ENCODE measurements at places on chromosomes 5 and 9.

DNA sequence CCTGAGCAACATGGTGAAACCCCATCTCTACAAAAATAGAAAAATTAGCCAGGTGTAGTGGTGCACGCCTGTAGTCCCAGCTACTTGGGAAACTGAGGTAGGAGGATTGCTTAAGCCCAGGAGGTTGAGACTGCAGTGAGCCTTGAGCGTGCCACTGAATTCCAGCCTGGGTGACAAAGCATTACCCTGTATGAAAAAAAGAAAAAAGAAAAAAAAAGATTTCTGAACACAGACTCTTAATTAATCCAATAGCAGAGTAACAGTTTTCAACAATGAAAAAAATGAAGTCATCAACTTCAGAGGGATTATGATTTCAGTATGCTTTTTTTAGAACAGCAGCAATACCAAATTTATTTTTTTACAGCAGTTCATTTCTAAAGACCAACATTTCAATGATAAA is 118.8 kb upstream of the TNPO1 start:
- DNase-seq = no peak

- no peak for DNase-seq
Measured at GRCh38 chr5:158174918-158175851, 316.2 kb upstream of the CLINT1 start.

GRCh38 chr9:16245756-16246440 is 624.6 kb downstream of the BNC2 start:
- DNase-seq = no peak

- no peak for DNase-seq
Measured at GRCh38 chr9:87197349-87198130, 250.2 kb upstream of the GAS1 start.

DNA sequence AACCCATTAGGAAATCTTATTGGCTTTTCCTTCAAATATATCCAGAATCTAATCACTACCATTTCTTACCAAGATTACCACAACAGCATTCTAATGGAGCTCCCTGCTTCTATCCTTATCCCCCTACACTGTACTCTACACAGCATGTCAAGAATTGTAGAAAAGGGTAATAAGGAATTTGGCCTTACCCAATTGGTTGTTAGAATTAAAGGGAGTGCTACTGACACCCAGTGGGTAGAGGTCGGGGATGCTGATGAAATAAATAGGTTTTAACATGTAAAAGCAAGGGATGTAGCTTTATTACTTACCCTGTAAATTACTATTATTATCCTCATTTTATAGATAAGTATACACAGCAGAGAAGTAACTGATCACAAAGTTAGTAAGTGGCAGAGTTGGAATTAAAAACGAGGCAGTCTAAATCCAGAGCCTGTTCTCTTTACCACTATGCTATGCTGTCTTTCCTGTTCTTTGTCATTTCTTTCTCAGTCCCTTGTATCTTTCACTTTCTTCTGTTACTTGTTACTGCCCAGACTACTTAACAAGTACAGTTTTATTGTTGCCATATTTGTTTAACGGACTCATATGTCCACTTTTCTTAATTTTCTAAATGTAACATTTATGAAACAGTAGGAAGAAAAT is 10.5 kb downstream of the SLC38A9 start:
- no peak for DNase-seq

GRCh38 chr5:96687080-96687479 is 24.9 kb downstream of the CAST start:
- no peak for DNase-seq

DNA sequence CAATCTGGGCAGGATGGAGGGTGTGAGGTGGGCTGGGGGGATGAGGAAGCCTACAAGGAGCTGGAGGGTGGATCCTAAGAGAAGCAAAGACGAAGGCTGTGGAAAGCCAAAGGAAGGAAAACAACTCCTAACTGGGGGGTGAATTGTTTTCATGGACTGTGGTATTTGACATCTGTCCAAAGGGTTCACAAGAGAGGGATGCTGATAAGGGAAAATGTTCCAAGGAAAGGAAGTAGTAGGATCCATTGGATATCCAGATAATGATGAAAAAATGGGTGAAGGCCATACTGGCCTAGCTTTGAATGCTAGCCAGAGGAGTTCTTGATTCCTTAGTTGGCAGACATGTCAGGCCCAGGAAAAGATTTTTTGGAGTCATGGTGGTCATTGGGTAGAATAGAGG is 51.8 kb upstream of the FOXI1 start:
- no peak for DNase-seq

GRCh38 chr9:129838707-129839259 is 3.5 kb downstream of the USP20 start:
- DNase-seq = no peak

DNA sequence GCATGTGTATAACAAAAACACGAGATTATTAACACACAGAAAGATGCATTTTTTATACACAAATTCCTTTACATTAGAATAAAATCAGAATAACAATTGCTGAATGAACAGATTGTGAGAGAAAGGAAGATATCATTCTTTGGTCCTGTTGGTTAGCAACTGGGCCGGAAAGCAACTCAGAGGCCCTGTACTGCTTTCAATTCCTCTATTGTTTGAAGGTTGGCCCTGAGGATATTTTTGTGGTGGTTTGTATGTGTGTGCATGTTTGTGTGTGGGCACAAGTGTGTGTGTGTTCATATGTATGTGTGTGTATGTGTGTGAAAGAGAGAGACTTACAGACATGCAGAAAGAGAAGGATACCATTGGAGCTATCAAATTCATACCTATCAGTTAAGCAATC is 356.8 kb upstream of the DMAC1 start:
- DNase-seq = no peak

DNA sequence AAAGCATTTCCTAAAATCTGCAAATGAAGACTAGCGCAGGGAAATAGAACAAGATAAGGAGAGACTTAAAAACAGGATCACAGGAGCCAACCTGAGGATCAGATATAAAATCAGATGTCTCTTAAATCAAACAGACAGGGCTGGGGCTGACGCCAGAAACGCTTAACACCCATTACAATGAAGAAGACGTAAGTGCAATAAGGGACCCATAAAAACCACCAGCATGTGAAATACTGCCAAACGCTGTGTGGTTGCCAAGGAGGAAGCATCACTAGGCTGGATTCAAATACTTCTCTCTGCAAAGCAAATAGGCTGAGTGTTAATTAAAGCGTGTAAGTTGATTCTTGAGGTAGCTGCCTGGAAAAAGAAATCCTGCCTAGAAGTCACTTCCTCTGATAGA is 74.4 kb upstream of the ATP10B start:
- DNase-seq = no peak

GRCh38 chr9:37034305-37034937 is 353 bp upstream of the PAX5 start:
- DNase-seq = no peak

DNA sequence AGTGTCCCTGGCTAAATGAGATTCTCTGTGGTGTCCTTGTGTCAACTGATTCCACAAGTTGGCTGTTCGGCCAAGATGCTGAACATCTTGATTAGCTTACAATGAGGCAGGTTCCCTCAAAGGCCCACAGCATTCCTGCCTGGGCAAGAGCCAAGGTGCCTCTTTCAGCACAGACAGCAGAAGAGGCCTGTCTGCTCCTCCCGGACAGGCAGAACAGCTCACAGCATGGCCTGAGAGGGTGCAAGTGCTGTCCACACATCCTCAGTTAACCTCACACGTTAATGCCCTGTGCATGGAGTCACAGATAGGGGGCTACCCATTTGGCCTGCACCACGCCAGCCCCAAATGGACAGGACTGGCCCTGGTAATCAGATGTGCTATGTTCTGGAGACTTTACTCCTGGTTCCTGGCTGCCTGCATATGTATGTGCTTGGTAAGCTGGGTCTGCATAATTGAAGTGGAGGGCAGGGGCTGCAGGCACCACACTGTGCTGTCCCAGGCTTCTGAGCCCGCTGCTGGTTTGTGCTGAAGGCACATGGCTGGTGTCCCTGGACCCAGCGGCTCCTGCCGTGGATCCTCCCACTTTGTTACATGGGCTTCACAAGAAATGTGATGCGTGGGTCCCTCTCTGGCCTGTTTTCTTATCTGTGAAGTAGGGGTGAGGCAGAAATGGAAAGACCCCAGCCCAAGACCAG is 8.9 kb downstream of the CSF2 start:
- DNase-seq = no peak

DNA sequence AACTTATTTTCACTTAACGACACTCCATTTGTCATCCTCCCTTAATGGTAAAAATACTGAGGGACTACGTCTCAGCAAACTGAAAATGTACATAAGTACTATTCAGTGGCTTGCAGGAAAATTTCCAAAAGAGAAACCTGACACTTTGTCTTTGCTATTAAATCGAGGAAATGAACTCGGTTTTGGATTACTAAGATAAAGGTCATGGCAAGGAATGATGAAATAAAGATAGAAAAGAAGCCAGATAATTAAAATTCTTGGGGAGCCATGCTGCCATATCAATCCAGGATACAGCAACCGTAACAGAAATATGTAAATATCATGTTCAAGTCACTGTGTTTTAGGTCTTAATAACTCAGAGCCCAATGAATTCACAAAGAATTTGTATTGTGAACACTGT is 647.8 kb downstream of the CDH9 start:
- DNase-seq = no peak

GRCh38 chr9:137110147-137110910 is 4.2 kb downstream of the DPP7 start:
- no peak for DNase-seq

- DNase-seq = no peak
Measured at GRCh38 chr9:94754976-94755475, 28.5 kb downstream of the AOPEP start.

DNA sequence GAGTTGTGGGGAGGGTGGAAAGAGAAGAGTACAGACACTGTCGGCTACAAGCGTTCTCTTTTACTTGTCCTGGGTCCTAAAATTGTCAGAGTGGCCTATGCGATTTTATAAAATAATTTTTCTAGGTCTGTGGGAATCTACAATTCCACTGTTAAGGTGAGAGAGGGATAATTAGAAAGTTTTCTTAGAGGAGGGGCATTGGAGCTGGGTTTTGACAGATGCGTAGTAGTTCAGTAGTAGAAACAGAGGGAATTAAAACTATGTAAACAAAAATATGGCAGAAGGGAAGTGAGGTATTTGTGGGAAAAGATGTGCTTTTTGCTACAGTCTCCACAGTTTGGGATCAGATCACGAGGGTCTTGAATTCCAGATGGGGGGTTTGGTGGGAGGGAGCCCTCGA is 129.1 kb upstream of the SHB start:
- no peak for DNase-seq

- DNase-seq = no peak
Measured at GRCh38 chr5:175840050-175840841, 31.1 kb upstream of the CPLX2 start.

DNA sequence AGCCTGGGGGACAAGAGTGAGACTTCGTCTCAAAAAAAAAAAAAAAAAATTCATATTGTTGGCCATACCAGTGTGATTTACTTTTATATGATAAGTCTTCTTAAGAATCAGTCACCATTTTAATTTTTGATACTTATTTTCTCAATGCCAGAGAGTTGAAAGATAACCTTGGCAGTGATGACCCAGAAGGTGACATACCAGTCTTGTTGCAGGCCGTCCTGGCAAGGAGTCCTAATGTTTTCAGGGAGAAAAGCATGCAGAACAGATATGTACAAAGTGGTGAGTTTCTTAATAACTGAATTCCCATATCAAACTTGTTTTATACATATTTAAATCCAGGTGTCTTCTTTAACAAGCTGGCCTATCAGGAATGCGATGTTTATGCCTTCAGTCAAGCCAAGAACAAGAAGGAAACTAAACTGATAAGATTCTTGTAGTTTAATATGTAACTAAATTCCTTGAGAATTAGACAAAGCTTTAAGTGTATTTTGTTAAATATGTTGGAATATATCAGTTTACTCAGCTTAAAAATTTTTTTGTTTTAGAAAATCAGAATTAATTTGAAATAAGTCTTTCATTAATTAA is 81.5 kb downstream of the NIPBL start:
- DNase-seq = no peak

Data from T-helper 17 cell (primary cell).